ENCODE measurements at places on chromosomes 2 and 18.
A peak's percentile ranks its signal among the peaks of the same experiment; 100 is the strongest.

- peaks cover 4% of the 10 kb centered on the region for H3K4me1 ChIP-seq
- DNase-seq = peak; percentile 13
- H3K27ac ChIP-seq = no peak overlapping the region
- H3K36me3 ChIP-seq = no peaks in the 10 kb centered on the region
- no peak overlapping the region for H3K4me3 ChIP-seq
These were observed 185.9 kb upstream of the CCDC150 start for GRCh38 chr2:196453613-196454047.

DNA sequence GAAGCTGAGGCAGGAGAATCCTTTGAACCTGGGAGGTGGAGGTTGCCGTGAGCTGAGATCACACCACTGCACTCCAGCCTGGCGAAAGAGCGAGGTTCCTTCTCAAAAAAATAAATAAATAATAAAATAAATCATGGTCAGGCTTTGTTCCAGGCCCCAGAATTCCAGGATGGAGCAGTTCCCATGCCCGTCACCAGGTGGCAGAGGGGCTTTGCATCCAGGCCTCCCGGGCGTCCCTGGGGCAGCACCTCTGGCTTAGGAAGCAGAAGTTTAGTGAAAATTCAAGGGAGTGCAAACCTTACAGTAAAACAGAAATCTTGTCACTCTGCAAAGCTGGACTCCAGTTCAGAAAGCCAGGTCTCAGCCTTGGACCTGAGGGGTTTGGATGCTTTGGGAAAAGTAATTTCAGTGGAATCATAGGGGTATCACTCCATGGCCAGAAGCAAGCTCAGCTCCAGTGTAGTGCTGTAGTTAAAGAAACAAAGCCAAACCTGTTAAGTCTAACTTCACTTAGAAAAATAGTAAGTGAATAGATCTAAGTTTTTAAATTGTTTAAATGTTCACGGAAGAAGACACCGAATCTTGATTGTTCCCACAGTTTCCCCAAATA lies 512.7 kb downstream of the CMPK2 start:
- H3K4me1 ChIP-seq = peaks cover 15% of the 10 kb centered on the region
- no peaks in the 10 kb centered on the region for H3K36me3 ChIP-seq
- DNase-seq = no peak
- H3K27me3 ChIP-seq = no peaks in the 10 kb centered on the region
- H3K4me3 ChIP-seq = no peak overlapping the region
- peak overlapping the region; percentile 6 for H3K27ac ChIP-seq

- peaks cover 7% of the 10 kb centered on the region for H3K27me3 ChIP-seq
- H3K36me3 ChIP-seq = no peaks in the 10 kb centered on the region
- no peak overlapping the region for H3K4me3 ChIP-seq
- no peaks in the 10 kb centered on the region for H3K4me1 ChIP-seq
- DNase-seq = no peak
These were observed 341.3 kb downstream of the MYCN start for GRCh38 chr2:16281451-16282335.

GRCh38 chr2:159617646-159618045 lies 1.3 kb upstream of the BAZ2B start:
- peaks cover 14% of the 10 kb centered on the region for H3K4me1 ChIP-seq
- H3K27me3 ChIP-seq = peaks cover 11% of the 10 kb centered on the region
- H3K4me3 ChIP-seq = no peak overlapping the region

DNA sequence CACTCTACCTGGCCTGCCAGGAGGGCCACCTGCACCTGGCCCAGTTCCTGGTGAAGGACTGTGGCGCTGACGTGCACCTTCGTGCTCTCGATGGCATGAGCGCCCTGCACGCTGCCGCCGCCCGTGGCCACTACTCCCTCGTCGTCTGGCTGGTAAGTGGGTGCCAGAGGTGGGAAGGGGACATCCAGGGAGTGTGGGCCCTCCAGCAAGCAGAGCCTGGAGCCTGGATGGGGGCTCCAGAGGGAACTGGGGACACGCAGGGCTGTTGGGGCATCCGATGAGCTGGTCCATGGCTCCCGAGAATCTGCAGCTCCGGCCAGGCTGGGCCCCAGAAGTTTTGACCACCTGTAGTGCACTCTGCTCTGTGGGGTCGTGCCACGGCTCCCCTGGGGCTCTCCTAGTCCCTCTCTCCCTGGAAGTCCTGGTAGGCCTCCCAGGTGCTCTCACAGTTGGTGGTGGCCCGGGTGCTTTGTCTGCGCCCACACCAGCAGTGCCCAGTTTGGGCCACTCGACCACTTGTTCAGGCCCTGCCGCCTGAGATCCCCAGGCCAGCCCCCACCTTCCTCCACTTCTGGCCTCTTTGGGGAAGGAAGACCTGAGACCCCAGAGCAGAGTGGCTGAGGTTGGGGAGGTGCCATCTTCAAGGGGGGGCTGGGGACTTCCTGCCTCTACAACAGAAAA lies 4.7 kb downstream of the ESPNL start:
- H3K27ac ChIP-seq = no peak overlapping the region
- no peaks in the 10 kb centered on the region for H3K36me3 ChIP-seq
- H3K4me1 ChIP-seq = peaks cover 27% of the 10 kb centered on the region

GRCh38 chr2:9191041-9191481 lies 15.6 kb upstream of the ASAP2 start:
- H3K4me1 ChIP-seq = no peaks in the 10 kb centered on the region
- H3K27ac ChIP-seq = no peak overlapping the region
- H3K4me3 ChIP-seq = no peak overlapping the region
- H3K36me3 ChIP-seq = no peaks in the 10 kb centered on the region
- no peak for DNase-seq

DNA sequence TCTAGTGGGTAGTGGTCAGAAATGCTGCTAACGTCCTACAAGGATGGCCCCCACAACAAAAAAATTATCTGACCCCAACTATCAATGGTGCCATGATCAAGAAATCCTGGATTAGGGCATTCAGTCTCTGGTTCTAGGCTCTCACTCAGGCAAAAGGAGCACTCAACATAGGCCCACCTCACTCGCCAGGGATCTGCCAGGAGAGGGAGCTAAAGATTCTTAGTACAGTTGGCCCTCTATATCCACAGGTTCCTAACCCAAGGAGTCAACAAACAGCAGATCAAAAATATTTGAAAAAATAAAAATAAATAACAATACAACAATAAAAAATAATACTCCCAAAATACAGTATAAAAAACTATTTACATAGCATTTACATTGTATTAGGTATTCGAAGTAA lies 10.0 kb downstream of the SLC4A5 start:
- no peak overlapping the region for H3K4me3 ChIP-seq
- DNase-seq = no peak
- H3K4me1 ChIP-seq = no peaks in the 10 kb centered on the region

DNA sequence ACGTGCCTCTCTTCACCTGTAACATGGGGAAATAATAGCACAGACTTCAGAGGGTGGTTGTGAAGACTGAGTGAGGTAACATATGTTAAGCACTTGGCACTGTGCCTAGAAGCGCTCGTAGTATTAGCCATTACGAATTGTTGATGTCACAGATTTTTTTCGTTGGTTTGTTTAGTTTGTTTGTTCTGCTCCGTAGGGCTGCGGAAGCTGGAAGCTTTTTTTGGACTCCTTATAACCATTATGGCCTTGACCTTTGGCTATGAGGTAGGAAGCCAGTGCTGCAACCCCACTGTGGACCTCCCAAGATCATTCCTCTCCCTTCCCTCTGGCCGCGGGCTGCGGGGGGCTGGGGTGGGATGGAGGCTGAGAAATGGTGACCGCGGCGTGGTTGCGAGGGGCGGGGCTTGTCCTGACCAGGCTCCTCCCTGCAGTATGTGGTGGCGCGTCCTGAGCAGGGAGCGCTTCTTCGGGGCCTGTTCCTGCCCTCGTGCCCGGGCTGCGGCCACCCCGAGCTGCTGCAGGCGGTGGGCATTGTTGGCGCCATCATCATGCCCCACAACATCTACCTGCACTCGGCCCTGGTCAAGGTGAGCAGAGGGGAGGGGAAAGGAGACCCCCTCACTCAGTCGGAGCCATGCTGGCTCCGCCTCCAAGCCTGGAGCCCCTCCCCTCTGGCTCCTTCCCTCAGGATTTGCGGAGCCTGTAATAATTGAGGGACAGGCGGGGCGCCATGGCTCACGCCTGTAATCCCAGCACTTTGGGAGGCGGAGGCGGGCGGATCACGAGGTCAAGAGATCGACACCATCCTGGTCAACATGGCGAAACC lies 5.5 kb downstream of the SLC11A1 start:
- H3K36me3 ChIP-seq = no peaks in the 10 kb centered on the region
- H3K27ac ChIP-seq = no peak overlapping the region
- H3K4me3 ChIP-seq = peak overlapping the region; percentile 46

GRCh38 chr2:191176305-191176704 lies 25.5 kb upstream of the STAT4 start:
- H3K36me3 ChIP-seq = no peaks in the 10 kb centered on the region
- H3K27ac ChIP-seq = no peak overlapping the region
- DNase-seq = no peak
- H3K27me3 ChIP-seq = peaks cover 1% of the 10 kb centered on the region
- no peak overlapping the region for H3K4me3 ChIP-seq

- no peak for DNase-seq
- H3K36me3 ChIP-seq = no peaks in the 10 kb centered on the region
- no peaks in the 10 kb centered on the region for H3K4me1 ChIP-seq
- peaks cover 9% of the 10 kb centered on the region for H3K27me3 ChIP-seq
- H3K4me3 ChIP-seq = no peak overlapping the region
These were observed 48.3 kb upstream of the PLA2R1 start for GRCh38 chr2:160110674-160111239.

DNA sequence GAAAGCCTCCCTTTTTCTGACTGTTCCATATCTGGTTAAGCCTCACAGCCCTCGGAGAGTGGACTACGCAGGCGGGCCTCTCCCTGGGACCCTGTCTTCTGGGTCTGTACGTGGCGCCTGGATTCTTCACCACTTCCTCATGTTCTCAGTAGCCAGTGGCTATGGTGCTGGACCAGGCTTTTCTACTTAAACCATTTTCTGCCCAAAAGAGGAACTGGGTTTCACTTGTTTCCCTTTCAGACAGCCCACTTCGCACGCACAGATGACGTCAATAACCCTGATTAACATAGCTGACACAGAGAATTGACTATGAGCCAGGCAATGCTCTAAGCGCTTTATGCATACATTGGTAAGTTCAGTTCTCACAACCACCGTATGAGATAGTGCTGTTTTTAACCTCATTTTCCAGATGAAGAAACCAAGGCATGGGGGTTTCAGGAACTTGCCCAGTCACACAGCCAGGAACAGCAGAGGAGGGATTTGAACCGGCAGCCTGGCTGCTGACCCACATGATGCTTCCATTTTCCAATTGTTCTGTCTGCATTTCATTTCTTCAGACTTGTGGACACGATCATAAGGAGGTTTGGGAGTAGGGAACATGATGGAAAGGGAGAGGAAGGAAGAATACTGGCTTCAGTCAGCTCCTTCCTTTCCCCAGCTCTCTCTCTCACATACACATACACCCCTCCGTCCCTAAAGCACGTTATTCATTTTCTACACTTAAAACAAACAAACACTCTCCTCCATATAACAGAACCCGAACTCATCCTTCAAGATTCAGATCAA lies 41.7 kb downstream of the MYOM1 start:
- H3K36me3 ChIP-seq = no peaks in the 10 kb centered on the region
- peak; percentile 81 for DNase-seq
- peak overlapping the region; percentile 84 for H3K4me3 ChIP-seq
- H3K27me3 ChIP-seq = no peaks in the 10 kb centered on the region
- peak overlapping the region; percentile 93 for H3K27ac ChIP-seq

DNA sequence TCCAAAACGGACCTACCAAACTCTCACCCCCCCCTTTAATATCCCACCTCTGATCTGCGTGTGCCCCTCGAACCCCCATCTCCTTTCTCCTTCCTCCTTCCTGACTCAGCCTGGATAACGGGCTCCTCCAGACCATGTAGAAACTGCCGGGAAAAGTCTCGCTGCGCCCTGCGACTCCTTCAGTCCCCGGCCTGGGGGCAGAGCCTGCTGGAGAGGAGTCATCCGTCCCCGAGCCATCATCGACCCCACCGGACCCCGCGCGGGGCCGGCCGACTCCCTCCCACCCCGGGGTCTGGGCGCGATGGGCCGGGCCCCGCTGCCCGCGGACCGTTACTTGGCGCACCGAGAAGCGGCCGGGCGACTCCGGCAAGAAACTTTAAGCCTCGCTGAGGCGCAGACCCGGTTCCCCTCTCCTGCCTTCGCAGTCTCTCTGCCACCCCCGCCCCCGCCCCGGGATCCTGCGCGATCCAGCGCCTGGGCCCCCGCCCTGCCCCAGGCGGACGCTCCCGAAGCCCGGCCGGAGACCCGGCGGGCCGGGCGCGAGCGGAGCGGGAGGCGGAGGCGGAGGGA lies 3.4 kb downstream of the ZEB2 start:
- DNase-seq = no peak
- peak overlapping the region; percentile 89 for H3K4me3 ChIP-seq
- H3K27ac ChIP-seq = peak overlapping the region; percentile 91
- H3K27me3 ChIP-seq = no peaks in the 10 kb centered on the region
- peaks cover 46% of the 10 kb centered on the region for H3K4me1 ChIP-seq

GRCh38 chr2:227717687-227718567 lies at the start of gene SLC19A3:
TSS of gene SLC19A3 (minus strand) at chr2:227718028. CDS start at chr2:227702318, 15,710 bp downstream.
- peak within 1 kb of the TSS; percentile 8 for H3K4me3 ChIP-seq
- H3K27me3 ChIP-seq = peaks cover 5% of the 10 kb centered on the region
- no peaks in the 10 kb centered on the region for H3K4me1 ChIP-seq
